ENCODE measurements at places on chromosomes 1 and 21. TPM values are rescaled to one million over a fixed set of nuclear protein-coding genes. Genes with fewer than 3 reads are reported as not detected.

- DNase-seq = no peak
Observed at GRCh38 chr1:74748960-74749359, 16.0 kb downstream of the TYW3 start.

RIMKLA gene
- 0.35 TPM for total RNA-seq

RBM34 gene
- 61.8 TPM for total RNA-seq

DNA sequence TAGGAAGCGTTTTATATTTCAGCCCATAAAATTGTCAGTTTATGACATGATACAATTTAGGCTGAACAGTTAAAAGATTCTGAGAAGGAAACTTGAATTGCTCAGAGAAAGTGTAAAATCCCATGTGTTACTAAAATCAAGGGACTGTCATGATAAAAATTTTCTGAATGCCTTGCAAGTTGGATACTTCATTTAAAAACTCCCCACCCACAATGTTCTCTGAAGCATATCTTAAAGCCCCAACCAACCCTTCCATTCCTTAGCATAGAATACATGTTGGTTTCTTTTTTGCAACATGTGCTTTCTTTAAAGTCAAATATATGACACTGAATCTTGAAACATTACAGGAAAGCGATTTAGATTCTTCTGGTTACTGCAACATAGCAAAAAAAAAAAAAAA lies 97.4 kb downstream of the MRPL39 start:
- DNase-seq = no peak

- no peak for DNase-seq
Observed at GRCh38 chr1:56095696-56096665, 483.4 kb downstream of the PLPP3 start.

DNA sequence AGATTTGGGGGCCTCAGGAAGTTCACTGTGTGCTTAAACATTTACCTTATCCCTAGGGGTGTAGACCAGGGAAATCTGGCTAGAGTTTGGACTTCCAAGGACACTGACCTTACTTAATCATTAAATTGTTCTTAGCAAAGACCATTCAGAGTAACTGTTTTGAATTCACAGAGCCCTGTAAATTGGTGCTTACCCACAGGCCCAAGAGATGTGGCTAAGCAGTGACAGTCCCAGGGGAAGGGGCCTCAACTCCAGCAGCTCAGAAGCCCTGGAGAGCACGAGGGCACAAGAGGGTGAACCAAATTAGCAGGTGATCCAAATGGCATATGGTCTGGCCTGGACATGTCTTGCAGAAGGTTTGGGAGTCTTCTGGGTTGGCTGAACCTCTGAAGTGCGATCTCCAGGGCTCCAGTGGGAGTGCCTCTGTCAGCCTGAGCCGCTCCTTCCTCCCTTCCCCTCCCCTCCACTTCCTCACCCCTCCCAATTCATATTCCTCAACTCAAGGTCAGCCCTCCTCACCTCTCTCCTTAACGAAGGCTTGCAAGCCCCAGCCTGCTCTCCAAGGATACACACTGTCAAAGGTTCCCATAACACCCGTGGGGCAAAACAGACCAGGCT lies 4.3 kb downstream of the PAQR7 start:
- no peak for DNase-seq

GRCh38 chr1:115564201-115564600 lies 77.6 kb upstream of the VANGL1 start:
- no peak for DNase-seq

- no peak for DNase-seq
Observed at GRCh38 chr1:89701746-89702241, 68.9 kb downstream of the LRRC8C start.

VASH2 gene
- 0.69 TPM for total RNA-seq

DNA sequence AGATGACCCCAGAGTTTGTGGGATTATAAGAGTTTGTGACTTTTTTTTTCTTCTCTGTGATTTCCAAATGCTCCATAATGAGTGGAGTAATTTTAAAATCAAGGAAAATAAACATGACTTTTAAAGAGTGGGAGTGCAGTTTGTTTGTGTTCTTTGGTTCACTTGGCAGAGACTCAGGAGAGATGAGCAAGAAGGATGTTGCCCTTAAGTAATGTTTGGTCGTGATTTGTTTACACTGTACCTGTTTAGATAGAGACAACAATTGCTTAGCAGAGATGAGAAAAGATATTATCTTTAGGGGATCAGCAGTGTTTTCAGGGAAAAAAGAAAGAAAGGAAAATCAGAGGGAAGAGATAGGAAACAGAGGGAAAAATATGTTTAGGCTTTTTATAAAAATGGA lies 170.8 kb downstream of the ADSS2 start:
- no peak for DNase-seq

- no peak for DNase-seq
Observed at GRCh38 chr21:40672602-40673001, 174.4 kb downstream of the DSCAM start.

DNA sequence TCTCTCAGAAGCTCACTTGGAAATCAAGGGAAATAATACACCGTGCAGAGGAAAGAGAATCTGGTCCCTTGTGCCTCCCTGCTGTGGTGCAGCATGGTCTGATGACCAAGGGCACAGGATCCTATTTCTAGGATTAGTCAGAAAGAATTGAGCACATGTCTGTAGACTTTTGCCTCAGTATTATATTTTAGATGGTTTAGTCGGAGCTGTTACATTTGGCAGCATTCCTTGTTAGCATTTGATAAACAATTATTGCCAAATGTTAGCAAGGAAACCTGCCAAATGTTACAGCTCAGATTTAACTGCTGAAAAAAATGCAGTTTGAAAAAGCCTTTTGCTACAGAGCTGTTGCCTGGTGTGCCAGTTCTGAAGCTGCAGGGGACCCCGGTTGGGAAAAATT lies 183.5 kb upstream of the DPYD start:
- no peak for DNase-seq

B3GALT2 gene
- 0.40 TPM for total RNA-seq

DNA sequence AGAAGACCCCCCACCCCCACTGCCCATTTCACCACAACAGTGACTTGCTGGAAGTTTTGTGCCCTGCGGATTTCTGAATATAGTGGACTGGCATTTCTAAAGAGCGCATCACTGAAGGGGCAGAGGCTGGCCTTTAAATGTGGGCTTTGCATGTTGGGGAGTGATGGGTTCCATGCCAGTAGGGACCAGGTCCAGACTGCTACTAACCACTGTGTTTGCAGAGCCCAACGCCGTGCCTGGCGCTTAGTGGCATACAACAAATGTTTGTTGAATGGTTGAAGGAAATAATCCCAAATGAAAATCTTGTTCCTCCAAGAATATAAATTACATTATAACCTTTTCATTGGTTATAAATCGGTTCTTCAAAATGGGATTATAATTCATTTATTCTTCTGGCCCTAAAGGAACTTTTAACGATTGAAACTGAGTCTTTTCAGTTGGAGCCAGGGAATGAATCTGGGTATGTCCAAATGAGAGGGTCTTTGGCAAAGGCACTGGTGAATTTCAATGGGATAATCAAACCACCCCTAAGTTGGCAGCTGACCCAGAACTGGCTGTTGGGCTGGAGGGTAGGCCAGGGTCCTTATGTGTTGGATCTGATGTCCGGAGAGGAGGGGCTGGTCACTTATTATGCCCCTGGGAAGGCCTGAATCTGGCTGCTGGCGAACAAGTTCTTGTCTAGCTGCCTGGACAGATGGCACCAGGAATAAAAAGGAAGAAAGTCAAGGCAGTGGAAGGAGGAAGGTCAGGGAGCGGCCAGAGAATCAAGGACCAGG lies 13.8 kb upstream of the SDHB start:
- no peak for DNase-seq

GRCh38 chr1:211920602-211921226 lies 90.2 kb upstream of the LPGAT1 start:
- no peak for DNase-seq

DNA sequence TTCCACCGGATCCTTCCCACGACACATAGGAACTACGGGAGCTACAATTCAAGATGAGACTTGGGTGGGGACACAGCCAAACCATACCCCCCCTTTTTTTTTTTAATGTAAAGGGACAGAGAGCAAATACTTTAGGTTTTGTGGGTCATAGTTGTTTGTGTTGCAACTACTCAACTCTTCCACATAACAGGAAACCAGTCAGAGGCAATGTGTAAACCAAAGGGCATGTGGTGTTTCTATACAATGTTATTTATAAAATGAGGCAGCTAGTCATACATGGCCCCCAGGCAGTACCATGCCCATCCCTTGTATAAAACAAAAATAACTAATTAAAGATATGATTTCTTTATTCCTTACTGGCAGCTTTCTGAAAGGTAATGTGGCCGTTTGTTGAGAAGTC lies 845.4 kb upstream of the ADAMTS5 start:
- peak; percentile 15 for DNase-seq

- DNase-seq = no peak
Observed at GRCh38 chr1:24938276-24938675, 8.2 kb upstream of the RUNX3 start.

TSPAN1 gene
- not detected for total RNA-seq

ANKRD45 gene
- not detected for total RNA-seq

METTL25B gene
- 15.1 TPM for total RNA-seq

KCNE2 gene
- not detected for total RNA-seq

GRCh38 chr1:7042322-7043190 lies 257.3 kb downstream of the CAMTA1 start:
- peak; percentile 47 for DNase-seq

DNA sequence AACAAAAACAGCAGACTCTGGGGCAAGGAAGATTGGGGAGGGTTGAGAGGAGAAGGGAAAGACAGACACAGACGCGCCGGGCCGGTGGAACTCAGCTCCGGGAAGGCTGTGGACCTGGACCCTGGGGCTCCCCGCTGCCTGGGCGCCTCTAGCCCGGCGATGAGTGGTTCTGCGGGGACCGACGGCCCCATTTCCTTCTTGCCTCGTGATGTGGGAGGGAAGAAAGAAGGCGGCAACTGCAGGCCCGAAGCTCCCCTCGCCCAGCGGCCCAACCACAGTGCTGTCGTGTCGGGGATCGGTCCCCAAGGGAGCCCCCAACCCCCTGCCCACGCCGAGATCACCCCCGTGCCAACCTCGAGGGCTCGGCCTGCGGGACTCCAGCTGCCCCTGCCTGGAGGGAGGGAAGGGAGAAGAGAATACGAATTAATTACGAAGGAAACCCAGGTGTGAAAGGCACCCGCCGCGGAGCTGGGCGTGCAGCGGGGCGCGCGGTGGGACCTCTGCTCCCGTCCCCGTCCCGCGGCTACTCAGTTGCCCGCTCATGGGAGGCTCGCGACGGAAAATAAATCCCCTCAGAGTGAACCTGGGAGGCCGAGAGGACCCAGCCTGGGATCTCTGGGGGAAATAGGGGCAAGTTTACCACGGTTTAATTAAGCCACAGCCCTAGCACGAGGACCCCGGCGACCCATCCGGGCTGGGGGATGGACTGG lies 7.4 kb downstream of the FOXD3 start:
- DNase-seq = no peak

DNA sequence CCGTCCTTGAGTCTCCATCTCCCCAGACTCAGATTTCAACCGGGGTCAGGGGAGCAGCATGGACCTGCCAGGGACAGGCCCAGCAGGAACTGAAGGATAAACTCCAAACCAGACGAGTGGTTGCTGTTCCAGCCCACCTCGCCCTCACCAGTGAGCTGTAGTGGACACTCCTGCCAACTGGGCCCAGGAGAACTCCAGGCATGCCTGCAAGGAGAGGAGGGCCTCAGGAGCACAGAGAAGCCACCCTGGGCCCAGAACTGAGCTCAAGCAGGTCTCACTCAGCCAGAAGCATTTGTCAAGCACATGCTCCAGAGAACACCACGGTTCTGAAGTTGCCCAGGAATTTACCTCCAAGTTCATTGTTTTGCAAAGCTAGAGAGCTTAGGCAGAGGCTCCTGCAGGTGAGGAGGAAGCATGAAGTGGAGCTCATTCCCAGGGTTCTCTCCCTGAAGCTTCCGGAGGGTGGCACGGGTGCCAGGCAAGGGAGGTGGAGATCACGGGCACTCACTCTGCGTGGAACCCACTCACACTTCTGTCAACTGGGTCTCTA lies 61.0 kb downstream of the MATN1 start:
- no peak for DNase-seq

- no peak for DNase-seq
Observed at GRCh38 chr1:183842795-183843144, 37.9 kb downstream of the RGL1 start.

- DNase-seq = no peak
Observed at GRCh38 chr1:9166289-9167235, 37.7 kb upstream of the GPR157 start.

GRCh38 chr1:173862769-173863223 lies 5.0 kb downstream of the GAS5 start:
- DNase-seq = peak; percentile 36

FCGR3B gene
- not detected for total RNA-seq
